ENCODE measurements at places on chromosomes 5 and 9. TPM values are rescaled to one million over a fixed set of nuclear protein-coding genes. Genes with fewer than 3 reads are reported as not detected.

GALNT12 gene
- total RNA-seq, result 9.7 TPM

ZNF608 gene
- 21.6 TPM for total RNA-seq

SLC45A2 gene
- 0.18 TPM for total RNA-seq

SPAG8 gene
- total RNA-seq, result 1.8 TPM

PPIC gene
- 11.9 TPM for total RNA-seq

RNF180 gene
- total RNA-seq, result 5.2 TPM

KIAA0825 gene
- 2.6 TPM for total RNA-seq

PCDHGB1 gene
- total RNA-seq, result 1.7 TPM

KCNMB1 gene
- 0.28 TPM for total RNA-seq

- DNase-seq, result no peak
Measured at GRCh38 chr9:31745886-31746285, 638.6 kb upstream of the ACO1 start.

DNA sequence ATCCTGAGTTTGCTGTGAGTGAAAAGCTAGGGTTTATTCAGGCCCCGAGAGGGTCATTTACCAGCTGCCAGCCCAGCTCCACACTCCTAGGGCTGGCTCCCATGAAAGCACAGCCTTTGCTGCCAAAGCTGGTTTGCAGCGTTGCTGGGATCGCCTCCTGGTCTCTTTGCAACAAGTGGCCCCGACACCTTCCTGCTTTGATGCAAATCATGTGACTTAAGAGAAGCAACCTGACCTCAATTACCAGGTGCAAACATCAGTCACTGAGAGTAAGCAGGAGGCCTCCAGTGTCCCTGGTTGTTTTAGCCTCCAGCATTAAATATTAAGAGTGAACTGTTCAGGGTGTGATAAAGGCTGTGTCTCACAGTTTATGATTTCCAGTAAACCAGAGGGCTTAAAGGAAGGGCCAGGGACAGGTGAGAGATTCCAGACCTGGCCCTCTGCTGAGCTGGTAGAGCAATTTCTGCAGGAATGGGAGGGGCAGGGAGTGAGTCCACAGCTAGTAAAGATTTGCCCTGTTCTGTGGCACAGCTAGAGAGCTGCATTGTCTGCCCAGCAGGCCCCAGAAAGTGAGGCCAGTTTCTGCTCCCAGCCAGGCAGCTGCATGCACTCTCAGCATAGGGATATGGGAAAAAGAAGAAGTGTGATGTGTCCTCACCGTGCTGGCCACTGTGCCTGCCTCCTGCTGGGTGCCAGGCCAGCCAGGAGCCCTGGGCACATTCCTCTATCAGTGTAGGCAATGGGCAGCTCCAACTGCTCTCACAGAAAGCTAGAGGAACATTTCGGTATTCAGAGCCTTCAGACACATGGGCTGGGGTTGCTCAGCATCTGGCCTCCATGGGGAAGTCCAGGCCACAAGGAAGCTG, 58.0 kb downstream of the SLC22A5 start:
- DNase-seq, result peak; percentile 45

DNA sequence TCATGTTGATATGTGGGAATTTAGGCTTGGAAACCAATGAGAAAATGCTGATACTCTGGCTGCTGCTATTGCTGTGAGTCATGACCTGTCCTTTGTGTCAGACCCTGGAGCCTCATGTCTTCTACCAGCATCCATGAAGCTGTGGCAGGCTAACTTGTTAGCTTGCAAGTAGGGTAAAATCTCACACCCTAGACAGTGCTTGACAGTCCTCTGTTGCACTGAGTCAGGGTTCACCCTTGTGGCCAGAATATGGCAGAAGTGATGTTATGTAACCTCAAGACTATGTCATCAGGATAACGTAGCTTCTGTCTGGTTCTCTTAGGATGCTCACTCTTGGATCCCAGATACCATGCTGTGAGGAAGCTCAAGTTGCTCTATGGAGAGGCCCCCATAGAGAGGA, 110.8 kb downstream of the LHX2 start:
- DNase-seq, result no peak

DNA sequence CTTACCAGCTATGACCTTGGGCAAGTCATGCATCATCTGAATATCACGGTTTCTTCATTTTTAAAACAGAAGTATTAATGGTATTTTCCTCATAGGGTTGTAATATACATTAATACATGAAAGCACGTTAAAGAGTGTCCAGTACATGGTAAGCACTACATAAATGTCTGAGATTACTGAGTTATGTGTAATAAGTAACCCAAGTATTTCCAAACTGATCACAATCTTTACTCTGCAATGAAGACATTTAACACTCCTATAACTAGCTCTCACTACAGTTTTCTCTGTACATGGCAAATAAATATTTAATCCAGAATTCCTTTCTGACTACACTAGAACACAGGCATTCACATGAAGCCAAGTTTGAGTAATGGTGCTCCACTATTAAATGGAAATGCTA, 4.0 kb downstream of the GLDC start:
- no peak for DNase-seq

DNA sequence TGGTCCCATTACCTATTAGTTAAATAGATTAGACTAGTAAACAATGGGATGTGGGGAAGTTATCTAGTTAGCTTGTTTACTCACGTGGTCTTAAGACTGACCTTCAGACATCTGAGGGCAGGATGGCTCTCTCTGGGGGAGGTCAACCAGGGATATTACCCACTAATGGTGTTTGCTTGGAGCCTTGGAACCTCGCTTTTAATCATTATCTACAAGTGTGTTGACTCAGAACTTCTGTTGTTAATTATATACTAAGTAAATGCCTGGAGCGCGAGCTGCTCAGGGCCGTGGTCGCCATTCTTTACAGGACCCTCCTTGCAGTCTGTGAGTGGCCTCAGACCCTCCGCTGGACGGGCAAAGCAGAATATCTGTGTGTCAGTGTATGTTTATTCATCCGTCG, 48.5 kb upstream of the ZNF354A start:
- no peak for DNase-seq

GRCh38 chr5:137845472-137845871, 22.2 kb upstream of the MYOT start:
- no peak for DNase-seq

DNA sequence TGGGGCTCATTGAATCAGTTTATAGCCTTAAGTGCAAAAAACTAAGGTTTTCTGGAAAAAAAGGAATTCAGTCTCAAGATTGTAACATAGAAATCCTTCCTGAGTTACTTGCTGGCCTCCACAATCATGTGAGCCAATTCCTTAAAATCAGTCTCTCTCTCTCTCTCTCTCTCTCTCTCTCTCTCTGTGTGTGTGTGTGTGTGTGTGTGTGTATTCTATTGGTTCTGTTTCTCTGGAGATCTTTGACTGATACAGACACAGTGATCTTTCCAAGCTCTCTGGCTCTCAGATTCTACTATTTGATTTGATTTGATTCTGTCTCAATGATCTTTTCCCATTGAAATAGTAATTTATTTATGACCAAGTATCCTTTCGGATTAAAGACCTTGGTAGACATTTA, 74.6 kb downstream of the CFAP95 start:
- DNase-seq, result no peak

- DNase-seq, result peak; percentile 47
Measured at GRCh38 chr9:98890256-98890655, 53.5 kb upstream of the COL15A1 start.

DNA sequence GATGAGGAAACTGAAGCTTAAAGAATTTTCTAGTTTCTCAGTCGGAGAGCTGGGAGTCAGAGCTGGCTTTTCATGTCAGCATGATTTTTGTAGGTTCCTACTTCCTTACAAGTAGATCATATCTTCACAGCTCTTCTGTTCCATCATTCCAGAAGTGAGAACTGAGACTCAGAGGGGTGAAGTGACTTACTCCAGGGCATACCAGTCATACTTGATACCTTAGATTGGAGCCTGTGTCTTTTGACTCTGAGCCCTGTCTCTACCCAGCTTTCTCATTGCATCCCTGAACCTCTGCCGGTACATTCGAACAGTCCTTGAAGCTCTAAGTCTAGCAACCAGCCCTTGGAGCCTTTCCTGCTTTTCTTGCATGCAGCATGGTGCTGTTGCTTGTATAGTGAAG, 53.3 kb downstream of the MCCC2 start:
- DNase-seq, result no peak

GRCh38 chr9:129394061-129394885, 216.2 kb upstream of the IER5L start:
- no peak for DNase-seq

DNA sequence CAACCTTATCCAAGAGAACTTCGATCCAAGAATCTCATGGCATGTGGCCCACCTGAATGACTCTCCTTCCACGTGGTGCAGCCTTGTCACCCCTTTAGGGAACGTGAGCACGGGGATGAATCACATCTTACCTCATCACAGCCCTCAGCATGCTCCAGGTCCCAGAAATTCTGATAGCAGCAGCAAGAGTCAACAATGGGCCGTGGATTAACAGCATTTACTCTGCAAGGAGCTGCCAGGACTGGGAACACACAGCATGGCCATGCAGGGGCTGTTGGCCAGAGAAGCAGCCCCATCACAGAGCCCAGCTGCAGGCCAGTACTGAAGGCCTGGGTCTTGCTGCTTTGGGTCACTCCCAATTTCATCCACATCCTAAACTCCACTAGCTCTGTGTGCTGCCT, 150.4 kb downstream of the C5orf15 start:
- no peak for DNase-seq

DNA sequence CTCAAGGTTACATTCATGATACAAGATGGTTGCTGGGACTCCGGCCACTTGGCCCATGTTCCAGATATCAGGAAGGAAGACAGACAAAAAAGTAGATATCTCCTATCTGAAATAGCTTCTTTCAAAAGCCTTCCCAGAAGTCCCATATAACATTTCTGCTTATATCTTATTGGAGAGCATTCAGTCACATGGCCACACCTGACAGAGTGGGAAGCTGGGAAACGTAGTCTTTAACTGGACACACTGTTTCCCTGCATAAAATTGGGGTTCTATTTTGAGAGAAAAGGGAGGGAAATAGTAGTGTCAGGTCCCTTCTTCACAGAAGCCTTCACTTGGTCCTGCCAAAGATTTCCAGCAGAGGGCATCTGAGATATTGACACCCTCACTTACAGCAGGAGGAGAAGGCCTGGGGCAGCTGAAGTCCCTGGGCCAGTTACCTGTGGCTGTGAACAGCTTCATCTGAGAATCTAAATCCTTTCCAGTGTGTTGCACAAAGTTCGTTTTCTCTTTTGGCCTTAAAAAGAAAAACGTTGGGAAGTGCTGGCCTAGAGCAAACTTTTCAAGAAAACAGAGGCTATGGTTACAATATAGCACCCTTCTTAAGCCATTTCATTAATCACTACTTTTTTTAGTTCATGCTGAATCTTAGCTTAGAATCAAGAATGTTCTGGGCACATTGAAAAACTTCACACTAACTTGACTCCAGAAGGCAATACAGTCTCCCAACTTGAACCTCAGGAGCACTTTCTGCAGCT, 33.5 kb downstream of the SPEF2 start:
- DNase-seq, result no peak
